ENCODE measurements at places on chromosomes 3 and 15.
A peak's percentile ranks its signal among the peaks of the same experiment; 100 is the strongest.

DNA sequence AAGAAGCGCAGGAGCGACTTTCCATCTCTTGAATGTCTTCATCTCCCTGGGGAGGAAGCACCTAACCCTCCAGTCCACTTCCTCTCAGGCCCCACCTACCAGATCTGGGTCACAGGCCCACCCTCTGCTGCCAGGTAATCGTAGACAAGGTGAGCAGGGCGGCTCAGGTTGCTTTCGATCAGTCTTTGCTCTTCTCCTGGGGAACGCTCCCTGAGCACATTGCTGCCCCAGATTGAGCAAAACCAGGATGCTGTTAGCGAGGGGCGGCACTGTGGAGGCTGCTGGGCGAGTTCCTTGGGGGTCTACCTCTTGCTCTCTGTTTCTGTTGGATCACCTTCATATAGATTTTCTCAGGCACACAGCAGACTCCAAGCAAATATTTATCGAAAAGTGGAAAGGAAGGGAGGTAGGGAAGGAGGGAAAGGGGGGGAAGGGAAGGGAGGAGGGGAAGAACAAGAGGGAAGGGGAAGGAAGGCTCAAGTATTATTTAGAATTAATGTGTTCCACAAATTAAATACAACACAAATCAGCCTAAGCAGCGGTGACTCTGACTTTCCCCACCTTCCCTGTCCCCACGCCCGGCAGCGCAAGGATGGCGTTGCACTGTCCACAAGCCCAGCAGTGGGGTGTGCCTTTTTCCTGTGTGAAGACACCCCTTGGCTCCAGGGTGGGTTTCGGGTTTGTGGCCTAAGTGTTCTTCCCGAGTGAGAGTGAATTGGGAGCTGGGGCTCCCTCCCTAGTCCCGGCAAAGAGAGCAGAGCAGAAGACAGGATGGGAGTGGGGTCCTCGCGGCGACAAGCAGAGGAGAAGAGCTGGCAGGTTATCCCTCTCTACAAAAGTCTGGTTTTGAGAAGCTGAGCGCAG lies 6.1 kb upstream of the PCSK6 start:
- DNase-seq: no peak

DNA sequence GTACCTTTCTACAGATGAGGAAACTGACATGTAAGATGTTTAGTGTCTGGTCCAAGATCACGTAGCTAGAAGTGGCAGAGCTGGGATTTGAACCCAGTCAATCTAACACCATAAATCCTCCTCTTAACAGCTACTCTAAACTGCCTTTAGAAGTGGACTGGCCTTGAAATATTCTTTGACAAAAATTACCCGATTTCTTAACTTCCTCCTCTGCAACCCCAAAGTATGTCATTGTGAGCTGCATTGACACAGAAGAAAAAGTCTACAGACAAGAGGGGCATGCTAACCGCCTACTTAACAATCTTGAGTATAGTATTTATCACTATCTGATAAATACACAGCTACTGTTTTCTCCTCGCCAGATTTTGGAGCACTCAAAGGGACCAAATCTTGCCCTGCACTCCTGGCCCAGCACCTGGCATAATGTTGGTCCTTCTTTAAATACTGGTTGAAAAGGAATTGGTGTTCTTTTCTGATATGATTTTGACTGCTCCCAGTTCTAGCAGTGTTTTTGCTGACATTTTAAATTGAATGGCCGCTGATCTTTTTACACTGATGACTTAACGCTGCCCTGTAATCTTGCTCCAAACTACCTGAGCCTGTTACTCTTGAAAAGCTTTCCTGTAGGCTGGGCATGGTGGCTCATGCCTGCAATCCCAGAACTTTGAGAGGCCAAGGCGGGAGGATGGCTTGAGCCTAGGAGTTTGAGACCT lies 36.9 kb downstream of the ITPR1 start:
- no peak for DNase-seq

- no peak for DNase-seq
Measured at GRCh38 chr3:170480111-170480510, 61.4 kb downstream of the CLDN11 start.

GRCh38 chr3:142064454-142064853 lies 84.9 kb downstream of the TFDP2 start:
- no peak for DNase-seq

GRCh38 chr3:120144267-120144666 lies 50.0 kb upstream of the GSK3B start:
- no peak for DNase-seq

DNA sequence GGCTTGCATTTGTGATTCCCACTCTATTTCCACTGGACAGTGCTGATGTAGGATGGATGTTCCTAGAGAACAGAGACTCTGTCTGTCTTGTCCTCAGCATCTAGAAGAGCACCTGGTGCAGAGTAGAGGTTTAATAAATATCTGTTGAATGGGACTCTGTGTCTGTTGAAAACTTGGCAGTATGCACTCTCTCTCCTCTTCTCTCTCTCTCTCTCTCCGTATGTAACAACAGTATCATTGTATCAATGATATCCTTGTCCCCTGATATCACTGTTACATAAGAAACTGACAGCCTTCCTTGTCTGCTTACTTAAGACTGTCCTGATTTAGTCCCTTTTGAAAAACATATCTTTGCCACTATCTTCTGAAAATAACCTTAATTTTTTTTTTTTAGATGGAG lies 24.3 kb upstream of the MGLL start:
- DNase-seq: no peak

GRCh38 chr3:50194128-50194902 lies 2.9 kb downstream of the GNAT1 start:
- DNase-seq: no peak

DNA sequence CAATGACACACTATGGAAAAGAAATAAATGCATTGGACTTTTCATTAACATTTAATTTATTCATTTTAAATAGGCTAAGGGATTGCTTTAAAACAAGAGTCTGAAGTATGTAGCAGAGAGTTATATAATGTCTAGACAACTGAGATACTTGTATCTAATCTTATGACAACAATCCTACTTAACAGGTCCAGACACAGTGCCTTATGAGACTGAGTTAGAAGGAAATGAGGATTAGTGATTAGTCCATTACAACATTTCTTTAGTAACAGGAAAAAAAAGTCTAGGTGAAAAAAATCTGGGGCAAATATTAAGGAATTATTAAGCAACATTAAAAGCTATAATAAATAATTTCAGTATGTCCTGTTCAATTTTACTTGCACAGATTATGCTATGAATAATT lies 140.6 kb downstream of the MEIS2 start:
- no peak for DNase-seq

- peak; percentile 84 for DNase-seq
Measured at GRCh38 chr3:12810013-12810780, 13.7 kb downstream of the CAND2 start.

DNA sequence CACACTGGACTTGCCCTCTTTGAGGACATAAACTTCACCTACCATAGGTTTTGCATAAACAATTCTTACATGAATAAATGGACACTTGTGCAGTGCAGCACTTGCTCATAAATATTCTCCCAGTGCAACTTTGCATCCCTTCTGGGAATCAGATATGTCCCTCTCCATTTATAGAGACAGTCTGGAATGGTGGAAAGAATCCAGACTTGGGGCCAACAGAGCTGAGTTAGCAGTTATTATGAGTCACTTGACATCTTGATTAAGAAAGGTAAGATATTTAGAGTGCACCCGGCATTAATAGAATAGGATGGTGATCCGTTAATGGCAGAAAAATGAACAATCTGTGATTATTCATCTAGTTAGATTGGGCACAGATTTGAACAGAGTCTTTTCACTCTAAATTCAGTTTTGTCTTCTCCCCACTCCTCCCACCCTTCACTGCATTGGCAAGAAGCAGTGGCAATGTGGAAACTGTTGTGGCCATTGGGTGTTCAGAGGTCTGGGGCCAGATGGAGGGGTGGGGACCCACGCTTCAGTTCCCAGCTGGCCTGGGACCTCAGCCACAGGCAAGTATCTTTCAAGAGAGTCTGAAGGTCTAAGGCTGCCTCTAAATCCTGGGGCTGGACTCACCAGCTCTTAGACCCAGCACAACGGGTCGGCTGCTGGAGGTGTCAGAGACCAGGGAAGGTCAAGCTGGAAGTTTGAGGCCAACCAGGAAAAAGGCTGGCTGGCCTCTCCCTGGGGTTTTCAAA lies 58.9 kb upstream of the KY start:
- no peak for DNase-seq

DNA sequence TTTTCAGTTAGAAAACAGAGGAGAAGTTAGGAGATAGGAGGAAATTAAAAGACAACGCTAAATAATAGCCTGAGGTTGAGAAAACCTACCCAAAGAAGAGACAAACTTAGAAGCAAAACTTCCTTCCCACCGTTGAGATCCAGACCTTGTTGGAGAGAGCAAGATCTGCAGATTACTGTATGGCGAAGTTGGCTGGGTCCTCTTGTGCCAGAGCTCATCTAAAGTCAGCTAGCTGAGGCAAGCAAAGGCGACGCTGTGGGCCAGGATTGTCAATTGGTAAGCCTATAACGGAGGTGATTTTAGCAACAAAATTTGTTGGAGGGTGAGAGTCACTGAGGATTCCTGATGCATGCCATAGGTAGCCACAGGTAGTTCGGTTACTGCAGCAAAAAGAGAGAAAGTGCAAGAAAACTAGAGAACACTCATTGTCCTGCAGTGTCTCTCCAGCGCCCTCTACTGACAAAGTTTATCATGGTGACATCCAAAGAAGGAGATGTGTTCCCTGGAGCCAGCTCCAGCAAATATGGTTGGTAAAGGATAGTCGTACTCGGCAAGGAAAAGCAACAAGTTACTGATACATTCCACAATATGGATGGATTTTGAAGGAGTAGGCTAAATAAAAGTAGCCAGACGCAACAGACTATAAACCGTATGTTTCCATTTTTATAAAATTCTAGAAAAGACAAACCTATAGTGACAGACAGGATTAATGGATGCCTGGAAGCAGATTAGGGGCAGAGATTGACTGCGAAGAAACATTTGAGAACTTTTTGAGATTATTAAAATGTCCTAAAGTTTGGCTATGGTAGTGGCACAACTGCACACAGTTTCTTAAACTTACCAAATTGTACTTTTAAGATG lies 9.8 kb upstream of the OR5K4 start:
- no peak for DNase-seq

- DNase-seq: no peak
Measured at GRCh38 chr3:130841357-130841756, 52.5 kb upstream of the ATP2C1 start.

- DNase-seq: no peak
Measured at GRCh38 chr3:118799303-118799702, 235.3 kb downstream of the IGSF11 start.

DNA sequence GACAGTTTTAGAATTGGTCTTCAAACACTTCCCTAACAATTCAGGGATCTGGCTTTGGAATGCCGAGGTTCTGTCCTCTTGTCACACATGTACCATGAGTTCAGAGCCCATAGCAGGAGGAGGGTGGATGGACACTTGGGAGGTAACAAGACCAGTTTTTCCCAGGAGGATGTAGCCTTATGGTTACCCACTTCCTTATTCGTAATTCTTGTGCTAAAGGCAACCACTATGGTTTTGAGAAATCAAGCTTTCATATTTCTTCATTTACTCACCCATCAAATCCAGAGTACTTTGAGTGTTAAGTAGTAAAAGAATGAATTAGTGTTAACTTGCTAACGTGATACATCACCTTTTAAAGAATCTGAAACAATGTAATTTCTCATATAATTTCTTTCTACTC lies 479.6 kb upstream of the ALCAM start:
- no peak for DNase-seq

- DNase-seq: no peak
Measured at GRCh38 chr3:56694867-56695683, 12.0 kb upstream of the TASOR start.

DNA sequence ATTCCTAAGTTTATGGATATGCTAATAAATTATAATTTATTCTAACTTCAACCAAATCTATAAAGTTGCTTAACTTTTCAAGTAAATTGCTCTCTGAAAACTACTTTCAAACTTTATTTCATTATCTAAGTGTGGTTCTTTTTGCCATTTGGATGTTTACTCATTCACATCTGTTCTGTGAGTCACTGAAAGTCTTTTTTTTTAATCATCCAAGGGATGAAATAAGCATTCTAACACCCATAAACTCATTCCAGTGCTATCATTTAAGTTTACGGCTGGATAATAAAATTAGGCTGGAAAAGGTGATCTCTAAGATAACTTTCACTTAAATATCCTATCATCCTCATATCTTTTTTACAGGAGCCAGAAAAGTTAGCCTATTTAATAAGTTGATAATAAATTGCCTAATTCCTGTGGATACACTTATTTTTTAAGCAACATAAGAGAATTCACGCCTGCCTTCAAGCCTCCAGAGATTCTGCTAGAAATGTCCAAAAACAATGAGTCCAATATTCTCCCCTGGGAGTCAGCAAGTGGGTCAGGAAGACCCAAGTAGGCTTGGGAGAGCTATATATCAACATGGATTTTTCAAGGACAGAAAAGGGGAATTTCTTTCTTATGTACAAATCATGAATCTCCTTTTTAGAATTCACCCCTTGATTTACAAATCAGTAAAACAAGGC lies 25.8 kb downstream of the SCG3 start:
- DNase-seq: no peak

Data from amniotic stem cell (primary cell).